ENCODE measurements at places on chromosomes 11 and 22. TPM values are rescaled to one million over a fixed set of nuclear protein-coding genes. Genes with fewer than 3 reads are reported as not detected.
A peak's percentile ranks its signal among the peaks of the same experiment; 100 is the strongest.

The ASCL2 gene
- not detected for total RNA-seq

The CPT1B gene
- total RNA-seq = 10.2 TPM

DNA sequence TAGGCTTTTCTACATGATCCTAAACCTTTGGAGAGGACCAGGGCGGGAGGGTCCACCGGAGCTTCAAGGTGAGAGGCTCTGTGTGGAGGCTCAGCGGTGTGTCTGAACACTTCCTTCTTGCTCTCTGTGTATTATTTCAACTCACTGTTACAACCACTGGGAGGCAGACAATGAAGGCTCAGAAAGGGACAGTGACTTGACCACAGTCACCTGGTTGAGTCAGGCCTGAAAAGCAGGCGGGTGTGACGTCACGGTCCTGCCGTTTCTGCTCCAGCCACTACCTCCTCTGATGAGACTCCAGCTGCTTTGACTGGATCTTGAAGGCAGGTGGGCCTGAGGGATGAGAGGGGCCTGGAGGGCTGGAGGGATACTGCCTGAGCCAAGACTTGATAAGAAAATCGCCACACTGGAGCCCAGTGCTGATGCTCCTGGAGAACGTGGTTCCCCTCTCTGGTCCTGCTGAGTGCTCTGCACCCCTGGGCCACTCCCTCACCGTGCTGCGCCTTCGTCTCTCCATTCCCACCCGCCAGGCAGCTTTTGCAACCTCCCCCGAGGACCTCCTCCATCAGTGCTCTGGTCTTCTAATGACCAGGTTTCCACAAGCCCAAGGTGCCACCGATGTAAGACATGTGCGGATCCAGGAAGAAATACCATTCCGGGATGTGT, 27.9 kb downstream of the KCNC1 start:
- no peak for DNase-seq
- H3K27me3 ChIP-seq = peaks cover 5% of the 10 kb centered on the region
- H3K4me3 ChIP-seq = no peak overlapping the region
- no peaks in the 10 kb centered on the region for H3K4me1 ChIP-seq
- H3K36me3 ChIP-seq = no peaks in the 10 kb centered on the region

- H3K27me3 ChIP-seq = no peaks in the 10 kb centered on the region
- no peak overlapping the region for H3K27ac ChIP-seq
- H3K36me3 ChIP-seq = peaks cover 3% of the 10 kb centered on the region
- peaks cover 22% of the 10 kb centered on the region for H3K4me1 ChIP-seq
- no peak for DNase-seq
- no peak overlapping the region for H3K4me3 ChIP-seq
Observed at GRCh38 chr11:7983832-7984590, 3.1 kb upstream of the EIF3F start.

- peak overlapping the region; percentile 62 for H3K27ac ChIP-seq
- DNase-seq = peak; percentile 89
- H3K36me3 ChIP-seq = no peaks in the 10 kb centered on the region
- H3K4me3 ChIP-seq = no peak overlapping the region
Observed at GRCh38 chr11:91981995-91982394, 242.6 kb upstream of the FAT3 start.

DNA sequence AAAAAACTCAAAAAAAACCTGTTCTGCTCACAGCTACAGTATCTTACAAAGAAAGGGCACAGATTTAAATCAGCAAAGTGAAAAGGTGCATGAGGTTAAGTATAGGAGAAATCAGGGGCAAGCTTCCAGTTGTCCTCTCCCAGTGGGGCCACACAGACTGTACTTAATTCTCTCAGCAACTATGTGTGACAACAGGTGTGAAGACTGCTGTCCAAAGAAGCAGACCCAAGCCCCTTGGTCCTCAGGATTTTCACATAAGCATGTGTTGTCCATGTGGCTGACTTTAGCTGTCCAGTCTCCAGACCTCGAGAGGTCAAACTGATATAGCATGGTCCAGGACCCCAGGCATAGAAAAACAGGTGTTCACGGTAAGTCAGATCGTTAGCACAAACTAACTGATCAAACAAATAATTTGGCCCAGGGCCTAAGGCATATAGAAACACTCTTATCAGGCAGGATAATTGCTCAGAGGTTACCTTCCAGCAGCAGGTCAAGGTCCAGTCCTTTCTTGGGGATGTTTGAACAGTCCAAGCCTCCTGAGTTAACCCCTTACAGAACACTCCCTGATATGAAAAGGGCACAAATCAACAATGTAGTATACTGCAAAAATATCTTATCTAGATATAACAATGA, 21.1 kb upstream of the CSTF3 start:
- no peak overlapping the region for H3K27ac ChIP-seq
- no peak for DNase-seq
- H3K36me3 ChIP-seq = no peaks in the 10 kb centered on the region
- H3K4me3 ChIP-seq = no peak overlapping the region
- H3K27me3 ChIP-seq = no peaks in the 10 kb centered on the region

DNA sequence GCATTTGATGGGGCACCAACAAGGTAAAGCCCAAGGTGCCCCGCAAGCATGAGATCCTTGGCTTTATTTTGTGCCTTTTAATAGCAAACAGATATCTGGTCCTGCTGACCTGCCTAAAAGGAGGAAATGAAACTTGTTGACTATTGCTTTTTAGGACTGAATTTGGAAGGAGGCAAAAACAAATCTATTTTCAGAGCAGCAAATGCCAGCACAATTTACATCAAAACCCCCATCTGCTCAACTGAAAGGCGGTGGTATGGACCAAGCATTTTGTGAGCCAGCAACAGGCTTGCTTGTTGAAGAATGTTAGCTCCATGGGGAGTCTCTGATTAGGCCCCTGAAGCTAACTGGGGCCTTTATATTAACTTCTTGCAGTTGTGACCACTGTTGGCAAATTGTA, 192.6 kb upstream of the E2F8 start:
- H3K27ac ChIP-seq = no peak overlapping the region
- peaks cover 4% of the 10 kb centered on the region for H3K4me1 ChIP-seq
- H3K27me3 ChIP-seq = peaks cover 4% of the 10 kb centered on the region
- no peaks in the 10 kb centered on the region for H3K36me3 ChIP-seq
- no peak for DNase-seq

GRCh38 chr22:38479096-38479837, 11.4 kb downstream of the KDELR3 start:
- DNase-seq = no peak
- peaks cover 3% of the 10 kb centered on the region for H3K36me3 ChIP-seq
- H3K27ac ChIP-seq = no peak overlapping the region
- H3K4me1 ChIP-seq = no peaks in the 10 kb centered on the region

DNA sequence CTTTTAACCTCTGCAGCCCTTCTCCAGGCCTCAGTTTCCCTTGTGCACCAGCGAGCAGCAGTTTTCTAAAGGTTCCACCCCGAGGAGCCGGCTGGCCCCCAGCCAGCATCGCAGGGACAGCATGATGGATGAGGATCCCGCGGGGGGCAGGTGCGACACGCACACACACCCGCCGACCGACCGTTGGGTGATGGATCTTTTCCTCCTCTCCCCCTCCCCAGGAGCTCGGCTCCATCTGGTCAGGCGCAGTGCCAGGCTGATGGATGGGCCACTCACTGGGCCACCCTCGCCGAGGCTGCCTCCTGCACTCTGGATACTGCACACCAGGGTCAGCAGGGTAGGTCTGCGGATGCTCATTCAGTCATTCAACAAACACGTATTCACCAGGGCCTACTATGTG, 12.8 kb upstream of the CABP7 start:
- no peak overlapping the region for H3K4me3 ChIP-seq
- no peak overlapping the region for H3K27ac ChIP-seq
- H3K36me3 ChIP-seq = no peaks in the 10 kb centered on the region
- H3K4me1 ChIP-seq = no peaks in the 10 kb centered on the region

GRCh38 chr11:109726061-109726460, 304.1 kb downstream of the C11orf87 start:
- no peak overlapping the region for H3K4me3 ChIP-seq
- H3K27ac ChIP-seq = no peak overlapping the region
- no peaks in the 10 kb centered on the region for H3K27me3 ChIP-seq
- no peaks in the 10 kb centered on the region for H3K36me3 ChIP-seq

GRCh38 chr11:68380786-68381622, 68.6 kb downstream of the LRP5 start:
- DNase-seq = peak; percentile 81
- H3K27ac ChIP-seq = peak overlapping the region; percentile 83
- H3K4me3 ChIP-seq = no peak overlapping the region
- no peaks in the 10 kb centered on the region for H3K27me3 ChIP-seq
- no peaks in the 10 kb centered on the region for H3K4me1 ChIP-seq
- H3K36me3 ChIP-seq = no peaks in the 10 kb centered on the region

DNA sequence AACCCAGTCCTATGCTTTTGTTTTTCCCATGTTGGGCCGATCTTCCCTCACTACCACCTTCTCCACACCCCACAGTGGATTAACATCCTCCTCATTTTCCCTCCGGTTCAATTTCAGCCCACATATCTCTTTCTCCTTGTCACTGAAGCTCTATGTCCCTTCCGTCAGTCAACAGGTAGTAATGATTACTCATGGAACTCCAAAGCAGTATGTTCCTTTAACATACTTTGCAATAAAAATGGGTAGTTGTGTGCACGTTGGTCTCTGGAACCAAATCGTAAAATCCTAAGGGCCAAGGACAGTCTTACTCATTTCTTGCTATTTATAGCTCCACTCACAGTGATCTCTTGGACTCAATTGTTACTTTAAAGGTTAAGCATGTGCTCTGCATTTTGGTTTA, 20.2 kb downstream of the AMOTL1 start:
- DNase-seq = no peak
- peak overlapping the region; percentile 30 for H3K27ac ChIP-seq
- peaks cover 91% of the 10 kb centered on the region for H3K4me1 ChIP-seq
- H3K4me3 ChIP-seq = no peak overlapping the region

- peaks cover 3% of the 10 kb centered on the region for H3K36me3 ChIP-seq
- peaks cover 12% of the 10 kb centered on the region for H3K4me1 ChIP-seq
- H3K4me3 ChIP-seq = peak within 1 kb of the TSS; percentile 93
- peak; percentile 85 for DNase-seq
- H3K27ac ChIP-seq = peak within 1 kb of the TSS; percentile 91
- no peaks in the 10 kb centered on the region for H3K27me3 ChIP-seq
Observed at GRCh38 chr11:111765984-111766833, at the start of gene PPP2R1B. PPP2R1B (minus strand) TSS chr11:111766389; CDS start chr11:111766361, 28 bp downstream.

DNA sequence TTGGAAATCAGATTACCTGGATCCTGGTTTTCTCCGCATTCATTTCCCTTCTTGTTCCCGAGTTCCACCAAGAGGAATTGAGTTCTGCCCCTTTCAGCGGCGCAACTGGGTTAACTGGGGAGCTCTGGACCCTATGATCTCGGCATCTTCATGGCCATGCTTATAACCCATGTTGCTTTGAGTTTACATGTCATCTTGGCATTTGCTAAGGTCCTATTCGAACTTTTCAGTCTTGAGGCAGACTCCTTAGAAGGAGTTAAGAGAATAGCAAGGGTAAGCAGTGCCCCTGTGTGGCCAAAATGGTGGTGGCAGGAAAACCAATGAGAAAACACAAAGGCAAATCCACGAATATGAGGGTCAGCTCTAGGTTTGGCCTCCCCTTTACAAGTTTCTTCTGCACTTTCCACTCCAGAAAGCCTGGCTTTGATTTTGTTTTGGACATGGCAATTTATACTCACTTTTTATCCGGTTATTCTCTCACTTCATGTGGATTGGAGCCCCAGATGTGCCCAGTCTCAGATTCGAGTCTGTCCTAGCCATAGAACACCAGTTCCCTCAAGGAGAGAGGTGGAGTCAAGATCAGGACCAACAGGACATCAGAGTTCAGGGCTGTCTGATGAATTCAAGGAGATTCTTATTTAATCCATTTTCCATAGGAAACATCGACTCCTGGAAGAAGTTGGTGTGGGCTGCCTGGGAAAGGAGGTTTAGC, 55.3 kb upstream of the FBXO3 start:
- DNase-seq = no peak
- H3K36me3 ChIP-seq = no peaks in the 10 kb centered on the region
- no peak overlapping the region for H3K27ac ChIP-seq
- H3K4me1 ChIP-seq = peaks cover 9% of the 10 kb centered on the region

DNA sequence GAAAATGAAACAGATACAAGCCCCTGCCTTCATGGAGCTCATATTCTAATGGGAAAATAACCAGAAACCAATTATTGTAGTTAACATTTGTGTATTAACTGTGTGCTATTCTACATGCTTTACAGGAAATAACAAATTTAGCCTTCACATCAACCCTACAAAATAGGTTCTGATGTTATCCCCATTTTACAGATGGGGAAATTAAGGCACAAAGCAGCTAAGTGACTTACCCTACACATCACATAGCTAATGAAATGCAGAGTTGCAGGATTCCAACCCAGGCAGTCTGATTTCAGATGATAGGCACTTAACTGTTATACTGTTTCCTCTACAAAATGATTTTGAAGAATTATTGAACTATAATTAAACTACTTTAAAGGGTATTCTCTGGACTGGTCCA, 43.7 kb downstream of the KMT5B start:
- no peak overlapping the region for H3K27ac ChIP-seq
- H3K36me3 ChIP-seq = peaks cover 23% of the 10 kb centered on the region
- DNase-seq = no peak
- no peak overlapping the region for H3K4me3 ChIP-seq

DNA sequence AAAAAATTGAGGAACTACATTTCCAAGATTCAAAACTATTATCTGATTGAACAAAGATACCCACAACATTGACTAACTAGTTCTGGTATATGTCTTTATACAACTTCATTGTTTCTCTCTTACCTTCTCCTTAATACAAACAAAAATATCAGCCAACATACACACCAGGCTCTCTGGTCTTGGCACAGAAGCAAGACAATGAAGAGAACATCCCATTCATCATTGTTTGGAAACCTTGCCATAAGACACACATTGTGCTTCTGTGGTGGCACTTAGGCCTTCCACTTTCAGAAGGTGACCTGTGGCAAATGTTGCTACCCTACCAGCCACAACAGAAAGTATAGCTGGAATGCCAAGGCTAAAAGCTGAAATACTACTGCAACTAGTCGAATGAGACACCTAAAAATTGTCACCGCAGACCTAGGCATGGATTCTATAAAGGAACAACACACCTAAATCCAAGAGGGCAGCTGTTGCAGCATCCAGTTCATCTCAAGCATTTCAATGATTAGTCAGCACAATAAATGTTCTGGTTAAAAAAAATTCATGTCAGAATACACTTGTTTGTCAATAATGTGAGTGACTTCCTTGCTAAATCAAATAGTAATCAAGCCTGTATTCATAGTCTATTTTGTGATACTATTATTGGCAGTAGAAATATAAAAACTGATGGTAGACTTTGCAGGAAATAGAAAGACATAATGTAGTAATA, 26.3 kb downstream of the MAP6 start:
- no peaks in the 10 kb centered on the region for H3K27me3 ChIP-seq
- DNase-seq = no peak
- H3K36me3 ChIP-seq = no peaks in the 10 kb centered on the region
- peaks cover 9% of the 10 kb centered on the region for H3K4me1 ChIP-seq

- H3K4me3 ChIP-seq = no peak overlapping the region
- no peaks in the 10 kb centered on the region for H3K4me1 ChIP-seq
- peak; percentile 53 for DNase-seq
- no peaks in the 10 kb centered on the region for H3K27me3 ChIP-seq
- peaks cover 27% of the 10 kb centered on the region for H3K36me3 ChIP-seq
Observed at GRCh38 chr22:19038728-19039447, 83.3 kb downstream of the DGCR2 start.

Data from sigmoid colon (tissue), 7 donors.